ENCODE measurements at places on chromosomes 3 and 15.

DNA sequence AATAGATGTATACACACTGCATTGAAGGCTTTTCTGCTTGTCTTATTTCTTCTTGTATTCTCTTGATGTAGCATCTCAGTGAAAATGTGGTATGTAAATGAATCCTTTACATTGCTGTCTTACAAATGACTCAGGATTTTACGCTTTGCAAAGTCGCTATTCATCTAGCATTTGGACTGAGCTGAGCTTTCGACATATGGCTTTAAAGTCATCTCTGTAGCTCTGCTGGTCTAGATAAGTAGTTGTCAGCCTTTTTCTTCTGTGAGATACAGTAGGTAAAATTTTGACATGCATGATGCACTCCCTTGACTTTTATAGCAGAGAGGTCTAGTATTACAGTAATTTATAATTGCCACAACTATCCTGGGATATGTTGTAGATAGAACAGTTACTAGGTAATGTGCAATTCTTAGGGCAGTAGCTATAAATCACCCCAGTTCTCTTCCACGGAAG lies 16.8 kb downstream of the MEF2A start:
- no peak for DNase-seq

GRCh38 chr15:73940061-73940981 lies 14.1 kb downstream of the LOXL1 start:
- no peak for DNase-seq

DNA sequence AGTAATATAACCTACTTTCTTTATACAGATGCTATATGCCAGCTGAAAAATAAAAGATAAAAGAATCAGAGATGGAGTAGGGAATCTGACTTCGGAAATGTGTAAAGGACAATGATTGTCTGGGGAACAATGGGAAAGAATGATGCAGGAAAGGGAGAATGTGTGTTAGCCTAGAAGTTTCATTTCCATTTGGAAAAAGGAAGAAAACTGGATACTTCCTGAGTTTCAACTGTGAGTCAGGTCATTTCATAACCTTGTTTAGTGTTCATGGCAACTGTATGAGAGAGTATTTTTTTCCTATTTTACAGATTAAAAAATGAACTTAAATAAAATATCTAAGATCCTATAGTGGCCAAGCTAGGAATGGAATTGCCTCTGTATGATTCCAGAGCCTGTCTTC lies 261.3 kb upstream of the NECTIN3 start:
- no peak for DNase-seq

DNA sequence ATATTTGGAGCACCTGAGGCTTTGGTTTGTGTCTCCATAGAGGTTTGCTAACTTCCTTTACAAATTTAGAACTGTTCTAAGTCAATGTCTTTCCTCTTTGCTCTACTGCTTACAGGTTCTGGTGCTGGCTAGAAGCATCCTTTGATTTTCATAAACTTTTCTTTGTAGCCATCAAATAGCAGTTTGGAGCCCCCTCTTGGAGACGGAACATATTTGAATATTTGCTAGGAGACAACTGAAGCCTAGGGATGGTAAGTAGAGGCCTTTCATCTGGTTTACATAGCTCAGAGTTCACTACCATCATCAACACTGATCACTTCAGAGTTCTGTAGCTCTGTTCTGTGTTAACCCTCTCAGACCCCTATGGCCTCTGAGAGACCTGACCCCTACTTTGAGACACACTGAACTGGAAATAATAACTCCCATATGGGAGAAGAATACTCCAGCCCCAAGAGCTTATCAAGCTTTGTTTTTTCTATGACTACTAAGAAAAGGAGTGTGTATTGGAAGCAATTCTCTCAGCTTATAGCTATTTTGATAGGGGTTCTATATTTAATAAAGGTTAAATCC lies 420.4 kb downstream of the EPHA3 start:
- DNase-seq: no peak

Data from anterior cingulate cortex (tissue), 58 donors.